ENCODE measurements at places on chromosomes 11 and 22.

GRCh38 chr22:30601464-30601863, 5.5 kb upstream of the TCN2 start:
- DNase-seq = no peak

DNA sequence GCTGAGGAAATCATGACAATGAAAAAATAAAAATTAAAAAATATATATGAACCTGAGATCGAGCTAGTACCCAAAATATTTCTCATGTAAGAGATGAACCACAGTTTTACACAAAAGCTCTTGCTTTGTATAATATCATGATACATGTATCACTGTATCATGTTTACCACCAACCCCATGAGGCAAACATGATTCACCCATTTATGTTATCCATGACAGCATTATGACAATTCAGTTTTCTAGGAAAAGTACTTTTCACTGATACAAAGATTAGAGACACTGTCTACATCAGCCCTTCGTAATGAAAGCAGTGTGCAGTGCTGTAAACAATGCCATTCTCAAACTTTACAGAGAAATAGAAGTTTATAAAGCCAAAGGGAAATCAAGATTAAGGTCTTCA, 852.5 kb upstream of the LRRC4C start:
- no peak for DNase-seq

DNA sequence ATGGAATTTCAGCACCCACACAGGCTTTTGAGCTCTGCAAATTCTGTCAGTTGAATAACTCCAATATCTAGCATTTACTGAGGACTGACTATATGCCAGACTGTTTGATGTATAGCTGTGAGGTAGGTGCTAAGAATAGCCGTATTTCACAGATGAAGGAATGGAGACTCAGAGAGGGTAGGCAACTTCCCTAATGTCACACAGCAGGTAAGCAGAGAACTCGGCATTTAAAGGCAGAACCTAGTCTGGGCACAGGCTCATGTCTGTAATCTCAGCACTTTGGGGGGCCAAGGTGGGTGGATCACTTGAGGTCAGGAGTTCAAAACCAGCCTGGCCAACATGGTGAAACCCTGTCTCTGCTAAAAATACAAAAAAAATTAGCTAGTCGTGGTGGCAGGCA, 184.1 kb downstream of the BCR start:
- DNase-seq = no peak

DNA sequence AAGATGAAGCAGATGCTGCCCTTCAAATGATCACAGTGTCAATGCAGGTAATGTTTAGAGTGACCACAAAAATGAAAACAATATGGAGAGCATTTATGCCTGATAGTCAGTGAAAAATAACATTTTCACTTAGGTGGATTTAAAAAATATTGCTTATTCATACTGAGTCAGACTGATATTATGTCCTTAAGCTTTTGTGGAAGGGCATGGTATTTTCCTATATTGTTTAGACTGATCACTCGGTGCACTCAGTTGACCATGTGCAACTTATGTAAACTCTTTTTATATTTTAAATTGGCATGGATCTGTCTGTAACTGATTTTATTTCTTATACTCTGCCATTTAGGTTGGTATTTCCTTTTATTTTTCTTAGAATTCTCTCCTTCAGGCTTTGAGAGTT, 106.6 kb downstream of the DYNC2H1 start:
- DNase-seq = no peak

DNA sequence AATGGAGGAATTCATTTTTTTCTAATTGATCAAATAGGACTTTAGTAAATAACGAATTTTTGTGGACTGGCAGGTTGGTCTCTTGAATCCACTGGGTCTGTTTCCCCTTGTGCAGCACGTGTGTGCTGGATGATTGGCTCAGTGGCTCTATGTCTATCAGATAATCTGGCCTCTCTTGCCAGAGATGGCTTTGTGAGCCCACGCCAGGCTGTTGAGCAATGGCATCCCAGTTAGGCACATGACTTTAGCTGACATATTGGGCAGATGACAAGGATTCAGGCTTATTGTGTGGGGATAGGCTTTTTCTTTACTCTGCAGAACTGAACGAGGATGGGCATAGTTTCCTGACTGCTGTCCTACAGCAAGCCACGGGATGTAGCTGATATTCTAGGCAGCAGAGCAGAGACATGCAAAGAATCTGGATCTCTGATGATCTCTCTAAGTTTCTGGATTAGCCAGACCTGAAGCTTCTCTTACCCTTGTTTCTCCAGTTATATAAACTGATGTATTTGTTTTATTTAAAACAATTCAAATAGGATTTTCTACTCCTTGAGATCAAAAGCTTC, 144.9 kb downstream of the ARHGAP42 start:
- DNase-seq = no peak

DNA sequence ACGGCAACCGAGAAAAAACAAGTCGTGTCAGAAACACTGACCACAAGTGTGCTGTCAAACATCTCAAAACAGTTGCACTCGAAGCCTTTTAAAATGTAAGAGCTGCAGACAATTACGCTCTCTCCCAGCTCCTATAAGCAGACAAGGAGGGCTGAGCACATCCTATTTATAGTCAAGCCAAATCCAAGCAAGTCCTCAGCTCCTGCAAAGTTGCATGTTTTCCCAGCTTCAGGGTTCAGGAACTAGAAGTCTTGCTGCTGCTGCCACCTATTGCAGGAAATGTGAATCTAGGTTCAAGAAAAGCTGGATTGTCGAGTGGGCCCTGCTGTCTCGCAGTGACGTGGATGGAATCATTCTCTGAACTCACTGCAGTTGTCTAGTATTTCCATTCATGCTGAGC, 15.5 kb downstream of the EFCAB6 start:
- no peak for DNase-seq

- DNase-seq = no peak
Observed at GRCh38 chr11:3995949-3996554, 98.5 kb upstream of the RRM1 start.

GRCh38 chr22:36743591-36744412, 32.1 kb downstream of the IFT27 start:
- DNase-seq = no peak

Data from activated T-helper 1 cell treated with anti-CD3 and anti-CD28 coated beads, Interleukin-12 subunit alpha, Interleukin-12 subunit beta, Interleukin-2, Interleukin-4 antibody, amounts not matched to agents 30 ng/mL and 10 ng/mL and 1 ng/mL, durations not matched to agents 14 hours and 24 hours and 36 hours (primary cell).